ENCODE measurements at places on chromosomes 11 and 22.
A peak's percentile ranks its signal among the peaks of the same experiment; 100 is the strongest.

- DNase-seq = peak; percentile 16
These were observed 585 bp downstream of the ARHGEF12 start for GRCh38 chr11:120336641-120337354.

DNA sequence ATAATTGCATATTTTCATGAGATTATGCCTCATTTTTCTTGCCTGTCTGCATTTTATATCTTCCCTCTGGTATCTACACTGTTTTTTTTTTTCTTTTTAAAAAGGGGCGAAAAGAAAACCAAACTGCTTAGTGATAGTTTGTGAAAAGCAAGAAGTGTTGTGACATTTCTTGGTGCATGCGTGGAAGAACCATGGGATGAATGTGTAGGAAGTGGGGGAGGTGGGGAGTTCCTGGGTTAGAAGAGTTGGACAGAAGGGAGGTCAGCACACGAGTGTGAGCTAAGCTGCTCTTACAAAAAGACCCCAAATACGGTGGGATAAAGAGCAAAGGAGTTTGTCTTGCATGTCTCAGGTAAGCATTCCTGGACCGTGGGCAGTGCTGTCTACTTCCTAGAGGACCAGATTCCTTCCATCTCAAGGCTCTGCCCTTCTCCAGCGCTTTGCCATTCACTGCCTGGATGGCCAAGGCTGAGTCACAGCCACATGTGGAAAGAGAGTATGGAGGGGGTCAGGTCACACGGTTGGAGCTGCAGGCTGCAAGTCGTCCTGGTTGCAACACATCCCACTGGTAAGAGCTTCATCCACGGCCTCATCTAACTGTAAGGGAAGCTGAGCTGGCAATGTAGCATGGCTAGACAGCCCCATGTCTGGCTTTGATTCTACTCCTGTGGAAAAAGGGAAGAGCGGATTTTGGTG, 300.6 kb downstream of the DDX10 start:
- peak; percentile 79 for DNase-seq

DNA sequence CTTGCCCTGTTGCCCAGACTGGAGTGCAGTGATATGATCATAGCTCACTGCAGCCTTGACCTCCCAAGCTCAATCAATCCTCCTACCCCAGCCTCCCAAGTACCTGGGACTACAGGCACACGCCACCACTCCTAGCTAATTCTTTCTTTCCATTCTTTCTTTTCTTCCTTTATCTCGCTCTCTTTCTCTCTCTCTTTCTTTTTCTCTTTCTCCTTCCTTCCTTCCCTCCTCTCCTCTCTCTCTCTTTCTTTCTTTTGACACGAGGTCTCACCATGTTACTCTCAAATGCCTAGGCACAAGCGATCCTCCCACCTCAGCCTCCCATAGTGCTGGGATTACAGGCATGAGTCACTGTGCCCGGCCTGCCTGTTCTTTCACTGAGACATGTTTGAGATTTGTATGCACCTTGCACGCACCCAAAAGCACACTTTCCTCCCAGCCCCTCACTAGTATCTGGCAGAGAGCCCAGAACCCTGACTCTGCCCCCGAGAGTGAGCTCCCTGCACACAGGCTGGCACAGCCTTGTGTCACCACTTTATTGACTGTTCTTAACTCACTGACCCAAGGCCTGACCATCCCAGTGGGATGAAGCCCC, 56.8 kb downstream of the CD6 start:
- DNase-seq = no peak

DNA sequence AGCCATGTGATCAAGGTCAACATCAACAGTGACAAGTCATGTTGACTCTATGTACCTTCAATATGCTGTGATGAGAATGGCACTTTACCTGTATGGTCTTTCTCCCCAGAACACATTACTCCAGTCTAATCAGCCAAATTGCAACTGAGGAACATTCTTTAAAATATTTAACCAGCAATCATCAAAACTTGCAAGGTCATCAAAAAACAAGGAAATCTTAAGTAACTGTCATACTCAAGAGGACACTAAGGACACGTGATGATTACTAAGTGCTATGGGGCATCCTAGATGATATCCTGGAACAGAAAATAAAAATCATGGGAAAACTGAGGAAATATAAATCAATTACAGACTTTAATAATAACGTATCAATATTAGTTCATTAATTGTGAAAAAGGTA, 118.9 kb downstream of the EFCAB6 start:
- no peak for DNase-seq

GRCh38 chr11:11391169-11391568, 38.1 kb upstream of the CSNK2A3 start:
- no peak for DNase-seq

- DNase-seq = peak; percentile 66
These were observed 23.3 kb upstream of the SERPIND1 start for GRCh38 chr22:20750461-20751184.

- DNase-seq = no peak
These were observed 4.3 kb upstream of the SERHL2 start for GRCh38 chr22:42549331-42550060.

- peak; percentile 55 for DNase-seq
These were observed 14.2 kb downstream of the TP53I11 start for GRCh38 chr11:44936525-44936924.

- no peak for DNase-seq
These were observed 134.3 kb downstream of the MN1 start for GRCh38 chr22:27667121-27667843.
